Common myeloid progenitor, CD34-positive (primary cell): ENCODE measurements at places on chromosomes 4 and X.
A peak's percentile ranks its signal among the peaks of the same experiment; 100 is the strongest.

DNA sequence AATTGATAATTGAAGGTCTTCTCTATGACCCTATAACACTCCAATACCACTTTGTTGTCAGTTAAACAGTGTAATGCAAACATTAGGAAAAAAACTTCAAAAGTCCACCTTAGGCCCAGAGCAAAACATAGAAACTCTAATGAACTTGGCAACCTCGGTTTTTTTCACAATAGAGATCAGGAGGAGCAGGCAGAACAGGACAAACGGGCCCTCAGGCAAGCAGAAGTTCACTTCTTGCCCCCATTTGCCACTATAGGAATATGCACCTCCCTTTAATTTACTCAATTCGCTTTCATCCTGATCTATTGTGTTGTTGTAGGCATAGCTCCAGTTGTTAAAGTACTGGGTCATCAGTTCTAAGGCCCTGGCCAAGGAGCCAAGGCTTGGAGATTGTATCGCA lies 18.2 kb downstream of the ACOX3 start:
- no peak for DNase-seq

DNA sequence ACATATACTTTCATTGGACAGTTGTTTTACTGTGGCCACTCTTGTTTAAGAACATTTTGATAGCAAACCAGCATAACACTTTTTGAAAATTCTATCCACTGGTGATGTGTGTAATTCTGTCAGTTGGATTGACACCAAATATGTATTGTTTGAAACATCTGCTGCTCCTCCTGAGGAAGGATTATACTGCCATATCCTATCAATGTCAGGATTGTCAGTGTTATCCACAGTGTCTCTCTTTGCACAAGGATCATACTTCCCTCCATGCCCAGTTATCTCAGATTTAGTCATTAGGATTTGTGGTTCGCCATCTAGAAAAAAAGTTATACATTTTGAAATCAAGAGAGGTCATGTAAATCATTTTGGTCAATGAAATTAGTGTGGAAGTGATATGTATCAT lies 1859.6 kb downstream of the C4orf33 start:
- DNase-seq, result no peak

DNA sequence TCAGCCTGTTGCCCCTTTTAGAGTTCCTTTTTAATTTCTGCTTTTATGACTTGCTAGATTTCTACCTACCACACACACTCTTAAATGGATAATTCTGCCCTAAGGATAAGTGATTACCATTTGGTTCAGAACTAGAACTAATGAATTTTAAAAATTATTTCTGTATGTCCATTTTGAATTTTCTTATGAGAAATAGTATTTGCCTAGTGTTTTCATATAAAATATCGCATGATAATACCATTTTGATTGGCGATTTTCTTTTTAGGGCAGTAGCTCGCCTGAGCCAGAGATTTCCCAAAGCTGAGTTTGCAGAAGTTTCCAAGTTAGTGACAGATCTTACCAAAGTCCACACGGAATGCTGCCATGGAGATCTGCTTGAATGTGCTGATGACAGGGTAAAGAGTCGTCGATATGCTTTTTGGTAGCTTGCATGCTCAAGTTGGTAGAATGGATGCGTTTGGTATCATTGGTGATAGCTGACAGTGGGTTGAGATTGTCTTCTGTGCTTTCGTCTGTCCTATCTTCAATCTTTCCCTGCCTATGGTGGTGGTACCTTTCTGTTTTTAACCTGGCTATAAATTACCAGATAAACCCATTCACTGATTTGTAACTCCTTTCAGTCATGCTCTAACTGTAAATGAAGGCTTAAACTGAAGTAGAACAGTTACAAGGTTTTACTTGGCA lies 7.8 kb downstream of the ALB start:
- no peak for DNase-seq

DNA sequence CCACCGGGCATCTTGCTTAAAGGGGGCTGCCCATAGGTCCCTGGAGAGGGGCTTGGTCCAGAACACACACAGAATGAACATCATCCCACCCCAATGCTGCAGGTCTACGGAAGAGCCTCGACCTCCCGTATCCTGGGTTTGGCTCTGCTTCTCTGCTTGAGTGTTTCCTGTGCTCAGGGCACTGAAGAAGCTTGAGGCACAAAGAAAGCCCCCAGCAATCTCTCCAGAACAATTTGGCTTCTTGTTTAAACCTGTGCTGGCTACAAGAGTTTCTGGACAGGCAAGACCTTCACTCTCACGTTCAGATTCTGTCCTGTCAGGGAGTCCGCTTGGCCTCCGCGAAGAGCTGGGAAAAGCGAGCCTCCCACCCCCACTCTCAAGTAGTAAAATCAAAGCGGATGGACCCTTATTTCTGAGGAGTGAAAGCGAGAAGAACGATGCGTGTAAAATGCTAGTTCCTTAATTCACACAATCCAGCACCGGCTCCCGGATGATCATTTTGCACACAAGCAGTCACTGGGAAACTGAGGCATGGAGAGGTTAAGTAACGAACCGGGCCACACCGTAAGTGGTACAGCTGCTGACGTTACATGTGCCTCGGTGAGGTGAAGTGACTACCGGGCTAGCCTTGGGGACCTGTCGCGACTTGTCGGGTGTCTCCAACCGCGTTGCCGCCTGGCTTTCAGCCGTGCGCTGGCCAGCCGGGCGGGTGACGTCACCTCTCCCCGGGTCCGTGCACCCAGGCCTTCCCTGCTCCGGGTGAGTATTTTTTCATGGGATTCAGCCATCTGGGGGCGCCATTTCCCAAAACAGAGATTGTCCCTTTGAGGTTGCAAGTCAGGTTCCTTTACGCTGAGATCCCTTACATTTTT lies 3.1 kb upstream of the SFRP2 start:
- DNase-seq, result peak; percentile 33

DNA sequence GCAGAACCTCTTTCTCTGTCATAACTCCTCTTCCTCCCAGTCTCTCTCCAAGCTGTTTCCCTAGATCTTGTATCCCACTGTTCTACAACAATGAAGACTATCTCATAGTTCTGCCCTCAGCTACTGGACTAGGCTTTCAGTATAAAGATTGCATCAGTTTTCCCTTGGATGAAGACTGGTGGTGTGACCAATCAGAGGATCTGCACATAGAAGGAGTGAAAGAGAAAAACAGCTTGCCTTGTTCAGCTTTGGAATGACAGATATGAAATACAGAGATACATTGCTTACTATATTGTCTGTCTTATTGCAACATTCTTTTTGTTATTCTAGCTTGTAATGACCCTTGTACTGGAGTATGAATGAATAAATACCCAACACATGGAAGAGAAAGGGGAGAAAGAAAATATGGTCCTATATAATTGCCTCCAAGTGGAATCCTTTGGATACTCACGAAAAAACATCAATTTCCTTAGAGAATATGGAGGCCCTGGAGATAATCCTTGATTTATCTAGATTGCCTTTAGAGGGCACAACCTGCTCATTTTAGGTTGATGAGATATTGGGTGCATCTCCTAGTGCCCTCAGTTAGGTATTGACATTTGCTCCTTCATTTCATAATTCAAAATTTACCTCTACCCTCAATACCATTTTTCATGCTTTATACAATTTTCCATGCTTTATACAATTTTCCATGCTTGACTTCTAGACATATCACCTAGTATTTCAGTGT lies 395.8 kb downstream of the NAF1 start:
- DNase-seq, result no peak

DNA sequence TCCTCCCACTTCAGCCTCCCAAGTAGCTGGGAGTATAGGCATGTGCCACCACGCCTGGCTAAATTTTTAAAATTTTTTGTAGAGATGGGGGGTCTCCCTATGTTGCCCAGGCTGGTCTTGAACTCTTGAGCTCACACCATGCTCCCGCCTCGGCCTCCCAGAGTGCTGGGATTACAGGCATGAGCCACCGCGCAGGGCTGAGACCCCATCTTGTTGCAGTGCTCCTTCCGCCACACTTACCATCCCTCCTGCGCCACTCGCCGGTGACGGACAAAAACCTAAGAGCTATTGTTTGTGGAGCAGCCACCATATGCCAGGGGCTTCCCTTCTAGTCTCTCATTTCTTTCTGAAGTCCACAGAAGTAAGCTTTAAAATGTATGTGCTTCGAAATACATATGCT lies 34.5 kb downstream of the NSG1 start:
- DNase-seq, result no peak

DNA sequence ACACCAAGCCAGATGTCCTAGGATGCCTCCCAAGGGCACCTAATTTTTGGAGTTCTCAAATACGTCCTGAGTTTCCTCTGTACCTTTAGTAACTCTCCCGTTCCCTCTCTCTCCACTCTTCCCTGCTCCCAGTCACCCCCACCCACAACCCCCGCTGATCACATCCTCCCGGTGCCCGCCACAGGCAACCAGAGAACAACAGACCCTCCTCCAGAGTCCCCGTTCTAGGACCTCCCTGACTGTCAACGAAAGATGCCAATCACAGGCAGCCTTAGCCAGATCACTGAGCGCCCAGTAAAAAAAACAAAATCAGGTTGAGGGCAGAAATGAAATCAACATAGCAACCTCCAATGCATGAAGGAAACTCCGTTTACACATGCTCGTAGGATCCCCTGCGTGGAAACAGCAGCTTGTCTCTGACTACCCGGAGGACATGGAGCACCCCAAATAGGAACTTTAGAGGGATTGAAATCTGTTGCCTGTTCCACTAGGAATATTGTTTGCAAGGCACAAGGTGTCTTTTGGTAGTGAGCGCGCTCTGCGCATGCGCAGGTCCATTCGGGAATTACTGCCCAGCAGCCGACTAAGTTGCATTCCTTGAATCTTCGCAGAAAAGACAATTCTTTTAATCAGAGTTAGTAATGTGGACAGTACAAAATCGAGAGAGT lies at the start of gene GABRB1:
TSS of gene GABRB1 (plus strand) at position 557 of the 668 bp plus-strand sequence.
- peak; percentile 26 for DNase-seq
